ENCODE measurements at places on chromosomes 3 and 15. TPM values are rescaled to one million over a fixed set of nuclear protein-coding genes. Genes with fewer than 3 reads are reported as not detected.

Gene CD80
- not detected for total RNA-seq

Gene TWF2
- 26.7 TPM for total RNA-seq

Gene IL17RE
- total RNA-seq = 10.9 TPM

- no peak overlapping the region for H3K27ac ChIP-seq
- H3K4me1 ChIP-seq = no peaks in the 10 kb centered on the region
- H3K4me3 ChIP-seq = no peak overlapping the region
- no peaks in the 10 kb centered on the region for H3K27me3 ChIP-seq
These were observed 165.4 kb upstream of the TOPAZ1 start for GRCh38 chr3:44076221-44076829.

- no peak overlapping the region for H3K4me3 ChIP-seq
- H3K27me3 ChIP-seq = no peaks in the 10 kb centered on the region
- peaks cover 21% of the 10 kb centered on the region for H3K4me1 ChIP-seq
- no peaks in the 10 kb centered on the region for H3K36me3 ChIP-seq
- DNase-seq = no peak
These were observed 3.9 kb downstream of the GP5 start for GRCh38 chr3:194395212-194395611.

Data from body of pancreas (tissue), 4 donors.